ENCODE measurements at places on chromosomes 16 and 17.

- DNase-seq, result no peak
Measured at GRCh38 chr16:1763521-1764511, 7.5 kb downstream of the NME3 start.

- DNase-seq, result no peak
Measured at GRCh38 chr17:66493283-66494019, 191.0 kb downstream of the PRKCA start.

DNA sequence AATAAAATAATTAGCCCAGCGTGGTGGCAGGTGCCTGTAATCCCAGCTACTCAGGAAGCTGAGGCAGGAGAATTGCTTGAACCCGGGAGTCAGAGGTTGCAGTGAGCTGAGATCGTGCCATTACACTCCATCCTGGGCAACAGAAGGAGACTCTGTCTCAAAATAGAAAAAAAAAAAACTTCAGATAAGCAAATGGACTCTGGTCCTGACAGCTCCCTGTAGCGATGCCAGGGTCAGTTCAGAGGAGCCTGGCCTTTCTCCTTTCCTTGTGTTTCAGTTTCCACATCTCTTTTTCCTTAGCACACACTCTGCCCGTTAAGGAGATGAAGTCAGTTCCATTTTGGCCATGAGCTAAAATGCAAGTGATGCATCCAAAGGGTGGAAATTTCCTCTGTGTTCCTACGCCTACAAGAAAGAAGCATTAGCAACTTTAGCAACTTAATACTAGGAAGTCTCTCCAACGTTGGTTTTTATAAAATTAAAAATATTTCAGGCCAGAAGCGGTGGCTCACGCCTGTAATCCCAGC, 11.6 kb upstream of the GRB2 start:
- DNase-seq, result no peak

DNA sequence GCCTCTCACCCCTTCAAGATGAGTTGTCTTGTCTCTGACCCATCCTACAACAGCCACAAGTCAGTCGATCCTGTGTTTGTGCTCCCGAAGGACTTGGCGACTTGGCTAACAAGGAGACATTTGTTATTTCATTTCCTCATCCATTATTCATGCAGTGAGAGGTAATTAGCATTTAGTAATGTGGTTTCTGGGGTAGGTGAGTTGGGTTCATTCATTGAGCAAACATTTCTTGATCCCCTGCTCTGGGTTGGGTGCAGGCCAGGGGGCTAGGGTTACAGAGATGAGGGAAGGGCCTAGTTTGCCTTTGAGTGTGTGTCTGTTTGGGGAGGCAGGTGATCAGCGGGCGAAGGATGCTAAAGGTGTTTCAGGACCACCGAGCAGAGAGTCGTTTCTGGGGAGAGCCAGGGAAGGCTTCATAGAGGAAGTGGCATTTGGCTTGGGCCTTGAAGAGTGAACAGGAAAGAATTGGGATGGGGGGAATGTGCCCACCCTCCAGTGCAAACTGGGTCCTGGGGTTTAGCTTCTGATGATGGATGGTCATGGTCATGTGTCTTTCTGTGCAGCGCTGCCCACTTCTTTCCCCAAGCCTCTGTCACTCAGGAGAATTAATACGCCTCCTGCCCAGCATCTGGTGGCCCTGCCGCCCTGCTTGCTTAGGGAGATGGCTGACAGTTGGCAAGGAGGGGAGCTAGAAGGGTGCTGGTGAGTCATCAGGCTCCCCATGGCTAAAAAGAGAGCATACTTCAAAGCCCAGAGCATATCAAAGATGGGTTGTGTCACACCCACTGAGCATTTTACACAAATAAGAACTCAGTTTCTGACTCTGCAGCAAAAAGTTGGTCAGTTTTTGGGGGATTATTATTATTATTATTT, 38.5 kb downstream of the MSI2 start:
- DNase-seq, result no peak

DNA sequence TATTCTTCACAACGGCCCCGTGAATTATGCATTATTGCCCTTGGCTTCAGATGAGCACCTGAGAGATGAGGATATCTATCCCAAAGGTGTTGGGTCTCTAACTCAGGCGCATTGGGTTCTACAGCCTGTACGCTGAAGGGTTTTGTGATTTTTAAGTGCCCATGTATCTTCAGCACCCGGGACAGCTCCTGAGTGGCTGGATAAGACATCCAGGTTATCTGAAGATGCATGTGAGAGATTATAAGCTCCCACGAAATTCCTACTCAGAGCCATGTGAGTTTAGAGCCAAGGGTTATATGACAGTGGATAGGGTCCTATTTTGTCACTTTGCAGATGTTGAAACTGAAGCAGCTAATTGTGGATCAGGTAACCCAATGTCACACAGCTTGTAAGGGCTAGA, 612.3 kb upstream of the EEF2KMT start:
- no peak for DNase-seq

DNA sequence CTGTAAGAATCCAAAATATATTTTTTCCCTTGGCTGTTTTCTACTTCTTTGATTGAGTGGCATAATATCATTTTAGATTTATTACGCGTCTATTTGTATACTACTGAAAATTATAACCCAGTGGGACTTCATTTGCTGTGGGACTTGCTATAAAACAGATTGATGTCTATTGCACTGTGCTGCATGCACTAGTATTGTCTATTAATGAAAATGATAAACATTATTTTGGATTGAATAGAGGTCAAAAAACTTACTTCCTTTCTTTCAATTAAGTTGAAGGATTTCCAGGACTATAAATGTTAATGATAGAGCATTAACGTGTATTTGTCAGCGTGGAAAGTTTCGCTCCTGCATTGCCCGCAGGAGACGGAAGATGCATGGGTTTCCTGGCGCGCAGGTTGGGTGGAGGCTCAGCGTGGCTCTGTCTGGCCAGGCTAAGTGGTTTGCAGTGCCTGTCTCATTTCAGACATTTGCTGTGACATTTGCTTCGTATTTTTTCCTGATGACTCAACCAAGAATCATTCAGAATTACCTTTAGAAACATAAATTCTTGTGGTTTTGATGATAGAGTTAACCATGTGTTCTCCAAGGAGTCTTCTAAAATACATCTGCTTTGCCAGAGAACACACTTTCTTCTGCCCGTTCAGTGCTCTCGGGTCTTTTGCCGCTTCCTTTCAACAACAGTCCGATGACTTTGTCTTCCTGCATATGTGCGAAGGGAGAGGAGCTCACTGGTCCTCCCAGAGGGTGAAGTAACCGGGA, 216.7 kb downstream of the RPTOR start:
- DNase-seq, result no peak

GRCh38 chr16:53152329-53152728, 97.5 kb downstream of the CHD9 start:
- DNase-seq, result no peak

- no peak for DNase-seq
Measured at GRCh38 chr17:44781551-44782325, 22.9 kb downstream of the ADAM11 start.

DNA sequence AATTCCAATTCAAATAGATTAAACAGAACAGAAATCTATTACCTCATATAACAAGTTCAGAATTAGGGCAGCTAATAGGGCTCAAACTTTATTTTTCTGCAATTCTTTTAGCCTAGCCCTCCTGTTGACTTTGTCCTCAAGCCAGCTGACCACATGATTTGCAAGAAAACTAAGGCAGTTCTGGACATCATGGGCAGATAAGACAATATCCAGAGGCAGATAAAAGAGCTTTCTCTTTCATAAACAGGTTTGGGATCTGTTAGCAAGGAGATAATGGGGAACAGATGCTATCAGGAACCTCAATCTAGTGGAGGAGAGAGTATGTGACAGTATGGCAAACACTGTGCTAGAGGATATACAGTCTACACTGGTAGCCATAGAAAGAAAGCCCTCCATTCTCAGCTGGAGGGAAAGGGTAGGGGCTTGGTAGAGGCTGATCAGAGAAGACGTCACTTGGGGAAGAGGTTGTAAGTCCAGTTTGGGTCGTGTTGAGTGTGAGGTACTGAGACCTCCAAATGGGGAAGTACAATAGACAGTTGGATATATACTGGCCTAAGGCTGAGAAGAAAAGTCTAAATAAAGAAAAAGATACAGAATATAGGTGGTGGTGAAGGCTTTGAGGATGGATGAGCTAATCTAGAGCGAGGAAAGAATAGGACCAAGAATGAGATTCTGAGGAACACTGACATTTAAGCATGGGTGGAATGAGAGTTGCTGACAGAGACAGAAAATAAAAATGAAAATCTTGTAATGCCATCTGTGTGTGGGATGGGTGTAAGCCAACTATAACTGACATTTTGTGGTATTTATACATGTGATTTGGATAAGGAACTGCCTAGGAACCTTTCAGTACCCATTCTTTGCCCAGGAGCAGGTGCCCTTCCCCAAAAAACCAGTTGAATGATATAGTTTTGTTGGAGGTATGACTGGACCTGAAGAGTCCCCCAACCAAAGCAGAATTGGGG, 67.4 kb downstream of the CYB561 start:
- no peak for DNase-seq
